ENCODE measurements at places on chromosomes 12 and 14.
A peak's percentile ranks its signal among the peaks of the same experiment; 100 is the strongest.

- DNase-seq = no peak
Measured at GRCh38 chr12:100661300-100661951, 87.9 kb downstream of the GAS2L3 start.

DNA sequence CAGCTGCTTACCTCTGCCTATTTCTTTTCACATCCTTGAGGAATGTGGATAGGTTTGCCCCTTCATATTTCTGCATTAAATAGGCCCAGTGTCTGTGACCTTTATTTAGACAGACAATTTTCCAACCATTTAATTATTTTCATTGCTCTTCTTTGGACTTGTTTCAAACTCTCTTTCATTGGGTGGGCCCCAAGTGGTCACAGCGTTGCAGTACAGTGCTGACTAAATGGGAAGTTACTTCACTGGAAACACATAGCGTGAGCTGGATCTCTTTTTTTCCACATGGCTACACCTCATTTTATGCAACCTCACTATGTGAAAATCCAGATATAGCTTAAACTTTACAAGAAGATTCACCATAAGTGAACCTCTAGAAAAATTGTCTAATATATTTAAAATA is 438.9 kb downstream of the ADAMTS20 start:
- DNase-seq = no peak

- DNase-seq = no peak
Measured at GRCh38 chr12:68114606-68115005, 44.9 kb downstream of the IFNG start.

- no peak for DNase-seq
Measured at GRCh38 chr12:56878010-56878339, 56.2 kb downstream of the SDR9C7 start.

- no peak for DNase-seq
Measured at GRCh38 chr14:93891756-93892504, 35.2 kb upstream of the FAM181A start.

- no peak for DNase-seq
Measured at GRCh38 chr14:91987192-91987591, 39.7 kb upstream of the FBLN5 start.

DNA sequence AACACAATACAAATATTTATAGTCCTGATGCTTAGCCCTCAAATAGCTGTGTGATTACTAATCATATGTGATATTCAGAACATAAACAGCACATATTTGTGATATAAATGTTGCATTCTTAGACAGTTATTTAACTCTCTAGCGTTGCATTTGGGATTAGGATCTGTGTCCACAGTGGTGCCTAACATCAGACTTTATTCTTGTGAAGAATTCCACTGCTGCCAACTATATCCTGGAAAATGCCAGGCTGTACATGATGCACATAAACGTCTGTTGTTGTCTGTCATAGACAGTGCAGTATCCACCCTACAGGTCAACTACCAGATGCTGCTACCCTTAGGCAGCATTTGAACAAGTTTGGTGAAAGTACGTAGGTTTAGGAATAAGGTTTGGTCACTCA is 39.0 kb downstream of the SLC38A4 start:
- DNase-seq = no peak

DNA sequence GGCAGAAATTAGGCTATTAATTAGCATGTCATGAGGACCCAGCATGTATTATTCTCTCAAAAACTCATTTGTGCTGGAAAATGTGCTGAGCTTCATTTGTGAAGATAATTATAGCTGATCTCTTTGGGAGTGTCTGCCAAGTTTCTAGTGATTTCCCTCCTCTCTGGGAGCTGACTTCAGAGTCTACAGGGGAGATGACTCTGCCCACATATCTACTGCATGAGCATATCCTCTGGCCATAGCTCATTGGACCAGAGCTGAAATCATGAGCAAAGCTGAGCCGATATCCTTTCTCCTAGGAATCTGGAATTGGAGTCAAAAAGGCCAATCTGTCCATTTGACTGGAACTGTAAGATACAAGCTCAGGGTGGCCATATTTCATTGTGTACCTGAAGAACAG is 5.9 kb downstream of the CCDC198 start:
- DNase-seq = no peak

GRCh38 chr12:129193263-129193871 is 340.1 kb downstream of the GLT1D1 start:
- DNase-seq = peak; percentile 50

DNA sequence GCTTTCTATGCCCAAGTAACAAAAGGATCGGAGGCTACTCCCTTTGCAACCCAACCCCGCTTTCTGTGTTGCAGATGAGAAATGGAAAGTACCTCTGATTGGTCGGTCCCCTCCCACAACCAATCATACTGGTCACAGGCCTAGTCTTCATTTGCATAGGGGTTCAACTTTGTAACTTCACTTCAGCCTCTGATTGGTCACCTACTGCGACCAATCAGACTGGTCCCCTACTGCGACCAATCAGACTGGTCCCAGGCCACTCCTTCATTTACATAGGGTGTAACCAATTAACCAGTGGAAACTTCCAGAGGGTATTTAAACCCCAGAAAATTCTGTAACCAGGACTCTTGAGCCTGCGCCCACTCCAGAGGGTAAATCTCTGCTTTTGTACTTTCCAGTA is 906.4 kb upstream of the TMEM132C start:
- DNase-seq = no peak

GRCh38 chr14:102893452-102893851 is 29.0 kb upstream of the AMN start:
- no peak for DNase-seq

DNA sequence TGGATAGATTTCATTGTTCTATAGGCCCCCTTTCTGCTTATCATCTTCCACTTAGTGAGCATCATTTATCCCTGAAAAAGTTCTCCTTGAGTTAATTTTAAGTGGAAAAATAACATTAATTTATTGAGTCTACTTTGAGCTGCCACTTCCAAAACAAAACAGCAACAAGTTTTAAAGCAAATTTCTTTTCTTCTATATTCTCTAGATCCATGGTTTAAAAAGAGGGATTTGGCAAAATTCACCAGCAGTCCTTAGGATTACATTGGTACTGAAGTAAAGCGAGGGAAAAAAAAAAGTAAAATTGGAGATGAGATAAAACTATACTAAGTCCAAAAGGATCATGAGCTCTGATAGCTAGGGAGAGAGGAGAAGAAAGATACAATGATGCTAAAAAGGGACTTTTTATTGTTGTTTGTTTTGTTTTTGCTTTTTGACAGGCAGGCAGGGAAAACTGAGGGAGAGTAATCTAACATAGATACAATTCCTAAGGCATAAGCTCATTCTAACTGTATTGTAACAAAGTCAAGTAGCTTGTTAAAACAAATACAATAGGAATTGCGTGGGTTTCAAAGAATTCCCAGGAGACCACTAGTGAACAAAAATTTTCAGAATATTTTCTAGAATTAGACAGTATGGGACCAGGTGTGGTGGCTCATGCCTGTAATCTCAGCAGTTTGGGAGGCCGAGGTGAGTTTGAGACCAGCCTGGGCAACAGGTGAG is 19.2 kb upstream of the PLEKHA5 start:
- DNase-seq = no peak

DNA sequence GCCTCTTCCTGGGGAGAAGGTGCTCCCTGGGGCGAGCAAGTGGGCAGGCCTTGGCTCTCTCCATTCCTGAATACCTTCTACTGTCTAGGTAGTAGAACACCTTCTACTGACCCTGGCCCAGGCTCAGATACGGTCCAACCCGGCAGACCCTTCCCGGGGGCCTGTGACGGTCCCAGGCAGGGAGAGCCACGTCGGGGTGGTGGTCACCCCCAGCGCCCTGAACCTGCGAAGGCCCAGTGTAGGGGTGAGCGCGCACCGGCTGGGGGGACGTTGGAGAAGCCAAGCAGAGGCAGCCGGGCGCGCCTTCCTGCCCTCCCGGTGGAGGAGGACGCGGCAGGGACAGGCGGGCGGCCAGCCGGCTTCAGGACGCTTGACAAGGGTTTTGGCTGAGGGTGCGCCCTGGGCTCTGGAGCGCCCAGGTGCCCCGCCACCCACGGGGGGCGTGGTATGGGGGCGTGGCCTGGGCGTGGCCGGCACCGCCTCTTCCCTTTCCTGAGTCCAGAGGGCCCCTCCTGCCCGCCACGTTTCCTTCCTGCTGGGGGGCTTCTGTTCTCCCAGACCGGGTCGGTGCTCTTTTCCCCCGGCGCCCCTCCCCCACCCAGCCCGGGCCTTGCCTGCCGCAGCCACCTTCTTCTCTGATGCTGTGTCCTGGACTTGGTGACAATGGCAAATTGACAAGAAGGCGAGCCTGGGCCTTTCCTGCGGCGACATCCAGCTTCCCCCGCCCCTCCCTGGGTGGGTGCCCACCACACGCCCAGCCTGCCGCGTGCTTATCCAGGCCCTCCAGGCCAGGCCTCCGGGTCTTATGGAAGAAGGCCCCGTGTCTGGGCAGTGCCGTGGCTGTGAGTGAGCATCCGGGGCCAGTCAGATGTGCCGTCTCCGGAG is 24.5 kb upstream of the PPP1R13B start:
- DNase-seq = peak; percentile 89

- no peak for DNase-seq
Measured at GRCh38 chr14:23122086-23122485, 3.0 kb upstream of the CEBPE start.

- no peak for DNase-seq
Measured at GRCh38 chr14:89903340-89903952, 51.1 kb downstream of the EFCAB11 start.

DNA sequence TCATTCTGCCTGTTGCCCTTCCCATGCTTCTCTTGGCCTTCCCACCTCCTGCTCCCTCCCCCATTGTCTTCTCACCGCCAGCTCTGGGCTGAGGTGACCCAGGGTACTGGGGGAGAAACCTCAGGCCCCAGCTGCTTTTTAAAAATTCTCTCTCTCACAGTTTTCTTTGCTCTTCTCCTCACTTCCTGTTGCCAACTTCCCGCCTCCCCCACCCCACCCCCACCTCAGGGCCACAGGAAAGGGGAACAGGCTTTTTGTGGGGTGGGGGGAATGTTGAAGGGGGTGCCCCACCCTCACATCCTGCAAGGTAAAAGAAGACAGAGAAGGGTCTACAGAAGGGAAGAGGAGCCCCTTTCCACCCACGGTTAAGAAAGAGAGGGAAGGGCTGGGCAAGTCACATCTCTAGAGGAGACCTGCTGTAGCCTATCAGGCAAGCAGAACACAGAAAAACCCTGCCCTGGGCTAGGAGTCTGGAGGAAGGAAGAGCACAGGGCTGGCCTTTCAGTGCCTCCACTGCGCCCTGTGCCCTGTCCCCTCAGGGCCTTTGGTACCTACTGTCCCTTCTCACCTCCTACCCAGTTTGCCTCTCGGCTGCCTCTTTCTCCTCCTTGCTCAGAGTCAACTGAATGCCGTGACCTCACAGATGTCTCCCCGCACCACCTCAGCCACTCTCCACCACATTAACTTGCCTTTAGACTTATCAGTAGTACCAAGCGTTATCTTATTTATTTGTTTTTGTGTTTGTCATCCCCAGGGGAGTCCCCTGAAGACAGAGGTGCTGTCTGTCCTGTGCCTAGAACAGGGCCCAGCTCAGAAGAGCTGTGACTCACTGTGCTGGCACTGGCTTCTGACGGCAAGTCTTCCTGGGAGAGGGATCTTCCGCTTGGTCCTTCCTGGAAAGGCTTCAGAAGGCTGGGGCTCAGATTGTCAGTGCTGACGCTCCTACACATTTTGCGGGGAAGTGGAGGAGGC is 1.7 kb downstream of the ARHGAP9 start:
- DNase-seq = peak; percentile 69

DNA sequence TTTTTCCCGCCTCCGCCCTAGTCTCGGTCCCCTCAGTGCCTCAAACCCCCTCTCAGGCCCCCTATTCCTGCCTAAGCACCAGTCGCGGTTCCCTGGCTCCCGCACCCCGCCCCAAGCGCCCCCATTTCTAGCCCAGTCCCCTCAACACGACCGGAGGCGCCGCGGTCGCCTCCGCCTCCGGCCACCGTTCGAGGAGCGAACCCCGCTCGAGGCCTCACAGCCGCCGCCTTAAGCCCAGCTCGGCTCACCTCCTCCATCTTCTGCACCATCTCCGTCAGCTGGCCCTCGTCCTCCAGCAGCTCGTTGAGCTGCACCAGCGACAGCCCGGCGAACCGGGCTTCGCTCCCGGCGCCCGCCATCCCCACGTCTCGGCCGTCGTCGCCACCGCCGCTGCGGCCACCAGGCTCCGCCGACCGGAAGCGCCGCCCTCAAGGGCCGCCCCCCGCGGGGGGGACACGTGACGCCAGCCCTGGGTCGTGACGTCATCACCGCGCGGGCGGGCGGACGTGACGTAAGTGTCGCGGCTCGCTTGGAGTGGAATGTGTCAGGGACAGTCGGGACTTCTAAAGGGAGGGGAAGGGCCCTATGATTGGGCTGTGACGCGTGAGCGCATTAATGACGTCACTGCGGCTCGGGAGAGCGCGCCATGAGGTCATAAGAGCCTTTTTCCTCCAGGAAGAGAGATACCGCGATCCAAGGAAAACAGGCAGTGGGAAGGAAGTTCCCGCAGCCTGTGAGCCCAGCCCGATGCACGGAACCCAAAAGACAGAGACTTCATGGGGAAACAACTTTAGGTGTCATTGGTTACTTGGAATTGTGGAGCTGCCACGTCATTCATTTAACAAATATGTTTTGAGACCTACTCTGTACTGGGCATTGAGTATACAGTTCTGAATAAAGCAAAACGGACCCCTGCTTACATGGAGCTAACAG is at the start of gene VPS37B:
VPS37B (minus strand) TSS at position 421 of the 933 bp plus-strand sequence; CDS start at position 359, 62 bp downstream.
- DNase-seq = peak; percentile 91

- DNase-seq = no peak
Measured at GRCh38 chr14:99537399-99537798, 56.2 kb downstream of the CCNK start.

DNA sequence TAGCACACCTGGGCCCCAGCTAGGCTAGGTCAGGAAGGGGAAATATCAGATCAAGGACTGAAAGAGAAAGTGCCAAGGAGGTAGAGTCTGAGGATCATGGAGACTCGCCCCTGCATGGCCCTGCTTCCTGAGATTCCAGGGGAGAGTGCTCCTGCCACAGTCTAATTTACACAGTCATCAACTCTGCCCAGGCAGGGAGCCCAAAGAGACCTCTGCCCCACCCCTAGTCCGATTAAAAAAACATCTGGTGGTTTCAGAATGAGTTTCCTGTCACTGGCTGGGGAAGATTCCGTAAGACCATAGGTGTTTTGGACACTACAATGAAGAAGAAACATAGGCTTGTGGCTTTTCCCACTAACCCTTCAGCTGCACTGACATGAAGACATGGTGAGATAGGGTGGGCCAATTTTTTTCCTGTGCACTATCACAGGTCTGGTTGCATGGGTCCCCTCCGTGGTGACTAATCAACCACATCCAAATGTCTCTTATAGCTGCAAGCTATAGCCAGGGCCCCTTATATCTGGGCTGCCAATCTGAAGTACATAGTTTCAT is 31.5 kb upstream of the GZMB start:
- DNase-seq = peak; percentile 67

All from activated T-cell treated with anti-CD3 and anti-CD28 coated beads, Interleukin-2, amount 50 U/mL, for 48 hours (primary cell).